Stimulated activated CD4-positive, alpha-beta T cell treated with anti-CD3 and anti-CD28 coated beads, Interleukin-2, amount 100 ng/mL, for 24 hours (primary cell): ENCODE measurements at places on chromosomes 13 and 19.
A peak's percentile ranks its signal among the peaks of the same experiment; 100 is the strongest.

- no peak for DNase-seq
Measured at GRCh38 chr13:111115965-111116521, 933 bp downstream of the ARHGEF7 start.

DNA sequence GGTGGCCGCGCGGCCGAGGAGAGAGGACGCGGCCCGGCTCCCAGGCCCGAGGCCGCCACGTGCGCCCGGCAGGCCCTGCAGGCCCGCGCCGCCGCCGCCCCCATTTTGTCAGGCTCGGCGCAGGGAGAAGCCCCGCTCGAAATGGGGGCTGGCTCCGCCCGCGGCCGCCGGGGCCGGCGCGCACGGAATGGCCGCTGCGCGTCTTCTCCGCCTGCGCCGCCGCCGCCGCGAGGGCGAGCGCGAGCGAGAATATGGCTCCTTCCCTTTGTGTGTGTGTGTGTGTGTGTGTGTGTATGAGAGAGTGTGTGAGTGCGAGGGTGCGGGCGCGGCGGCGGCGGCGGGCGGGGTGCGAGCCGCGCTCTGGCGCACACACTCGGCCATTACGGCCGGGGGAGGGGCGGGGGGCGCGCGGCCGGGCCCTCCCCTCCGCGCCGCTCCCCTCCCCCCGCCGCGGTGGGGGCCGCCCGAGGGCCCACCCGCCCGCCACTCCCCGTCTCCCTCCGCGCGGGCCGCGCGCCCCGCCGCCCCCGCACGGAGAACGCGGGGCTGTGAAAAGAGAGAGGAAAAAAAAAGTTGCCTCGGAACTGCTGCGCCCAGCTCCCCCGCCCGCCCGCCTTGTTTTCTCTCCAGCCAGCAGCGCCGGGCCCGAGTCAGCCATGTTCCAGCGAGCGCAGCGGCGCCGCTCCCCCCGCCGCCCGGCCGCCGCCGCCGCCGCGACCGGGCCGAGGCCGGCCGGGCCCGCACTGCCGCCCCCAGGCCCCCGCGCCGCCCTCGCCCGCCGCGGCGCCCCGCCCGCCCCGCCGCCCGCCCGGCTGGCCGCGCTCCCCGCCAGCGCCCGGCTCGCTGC is 1.0 kb downstream of the HMGB1 start:
- DNase-seq, result peak; percentile 81

DNA sequence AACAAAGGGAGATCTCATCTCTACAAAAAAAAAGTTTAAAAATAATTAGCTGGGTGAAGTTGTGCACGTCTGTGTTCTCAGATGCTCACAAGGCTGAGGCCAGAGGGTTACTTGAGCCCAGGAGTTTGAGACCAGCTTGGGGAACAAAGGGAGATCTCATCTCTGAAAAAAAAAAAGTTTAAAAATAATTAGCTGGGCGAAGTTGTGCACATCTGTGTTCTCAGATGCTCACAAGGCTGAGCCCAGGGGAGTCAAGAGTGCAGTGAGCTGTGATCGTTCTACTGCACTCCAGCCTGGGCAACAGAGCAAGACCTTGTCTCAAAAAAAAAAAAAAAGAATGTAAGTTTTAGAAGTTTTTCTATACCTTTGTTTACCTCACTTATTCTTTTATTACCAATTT is 127.3 kb downstream of the FGF9 start:
- DNase-seq, result no peak

GRCh38 chr13:86976521-86977324 is 694.4 kb upstream of the SLITRK5 start:
- DNase-seq, result no peak

GRCh38 chr13:23788459-23788858 is 100.7 kb downstream of the MIPEP start:
- DNase-seq, result no peak

DNA sequence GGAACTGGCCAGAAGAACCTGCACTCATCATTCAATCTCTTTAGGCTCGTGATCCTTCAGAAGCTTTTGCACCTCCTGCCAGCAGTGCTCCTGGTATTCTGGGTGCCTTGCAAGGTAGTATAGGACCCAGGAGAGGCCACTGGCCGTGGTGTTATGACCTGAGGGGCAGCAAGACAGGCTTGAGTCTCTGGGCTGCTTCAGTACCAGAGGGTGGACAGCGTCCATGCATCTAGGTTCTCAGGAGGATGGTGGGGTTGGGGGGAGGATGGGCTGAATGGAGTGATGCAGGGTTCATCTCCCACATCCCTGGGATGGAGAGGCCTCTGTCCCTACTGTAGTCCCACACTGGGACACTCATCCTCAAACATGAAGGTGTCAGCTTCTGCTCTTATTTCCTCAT is 41.1 kb downstream of the OR10H4 start:
- no peak for DNase-seq

DNA sequence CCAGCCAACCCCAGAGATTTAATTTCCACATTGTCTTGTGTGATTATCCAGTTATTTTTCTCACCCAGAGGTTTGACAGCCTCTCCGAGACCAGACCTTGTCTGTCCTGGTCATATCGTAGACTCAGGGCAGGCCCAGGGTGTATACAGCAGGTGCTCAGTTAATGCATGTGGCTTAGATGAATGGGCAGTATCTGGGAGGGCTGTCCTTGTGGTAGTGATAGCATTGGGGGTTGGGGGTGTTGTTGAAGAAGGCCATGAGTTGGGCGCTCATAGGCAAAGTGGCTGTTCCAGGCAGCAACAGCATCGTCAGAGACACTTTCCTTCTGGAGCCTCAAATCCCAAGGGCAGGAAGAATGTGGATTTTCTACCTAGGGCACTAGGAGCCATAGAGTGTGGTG is 16.9 kb downstream of the MAST3 start:
- no peak for DNase-seq

GRCh38 chr13:66657165-66657881 is 572.8 kb downstream of the PCDH9 start:
- no peak for DNase-seq

DNA sequence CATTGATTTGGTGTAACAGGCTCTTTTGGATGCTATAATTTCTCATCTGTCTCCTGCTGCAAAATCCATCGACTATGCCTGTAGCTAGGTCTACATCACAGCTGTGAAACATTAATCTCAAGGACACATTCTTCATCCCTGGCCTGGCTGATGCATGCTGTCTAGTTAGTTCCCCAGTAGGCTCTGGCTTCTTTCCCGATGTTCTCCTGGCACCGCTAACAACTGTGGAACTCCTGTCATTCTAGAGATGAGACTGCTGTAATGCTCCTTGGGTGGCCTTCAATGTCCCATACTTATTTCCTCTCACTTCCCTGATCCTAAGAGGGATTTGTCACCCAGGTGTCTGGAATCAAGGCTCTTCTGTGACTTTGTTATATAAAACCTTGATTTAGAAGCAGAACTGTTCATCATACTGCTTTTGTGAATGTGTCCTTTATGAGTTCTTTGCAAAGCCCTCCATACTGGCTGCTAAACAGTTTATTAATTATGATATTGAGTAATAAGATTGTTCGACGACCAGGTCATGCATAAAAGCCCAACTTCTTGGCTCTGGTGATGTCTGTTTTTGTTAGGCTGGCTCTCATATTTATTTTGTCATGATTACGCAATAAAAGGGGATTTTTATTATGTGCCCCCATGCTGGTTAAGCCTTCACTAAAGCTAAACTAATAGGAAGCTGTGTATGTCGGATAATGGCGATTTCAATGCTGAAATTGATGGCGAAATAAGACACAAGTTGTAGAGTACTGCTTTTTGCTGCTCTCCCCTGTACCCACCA is 227.5 kb downstream of the DCT start:
- no peak for DNase-seq

DNA sequence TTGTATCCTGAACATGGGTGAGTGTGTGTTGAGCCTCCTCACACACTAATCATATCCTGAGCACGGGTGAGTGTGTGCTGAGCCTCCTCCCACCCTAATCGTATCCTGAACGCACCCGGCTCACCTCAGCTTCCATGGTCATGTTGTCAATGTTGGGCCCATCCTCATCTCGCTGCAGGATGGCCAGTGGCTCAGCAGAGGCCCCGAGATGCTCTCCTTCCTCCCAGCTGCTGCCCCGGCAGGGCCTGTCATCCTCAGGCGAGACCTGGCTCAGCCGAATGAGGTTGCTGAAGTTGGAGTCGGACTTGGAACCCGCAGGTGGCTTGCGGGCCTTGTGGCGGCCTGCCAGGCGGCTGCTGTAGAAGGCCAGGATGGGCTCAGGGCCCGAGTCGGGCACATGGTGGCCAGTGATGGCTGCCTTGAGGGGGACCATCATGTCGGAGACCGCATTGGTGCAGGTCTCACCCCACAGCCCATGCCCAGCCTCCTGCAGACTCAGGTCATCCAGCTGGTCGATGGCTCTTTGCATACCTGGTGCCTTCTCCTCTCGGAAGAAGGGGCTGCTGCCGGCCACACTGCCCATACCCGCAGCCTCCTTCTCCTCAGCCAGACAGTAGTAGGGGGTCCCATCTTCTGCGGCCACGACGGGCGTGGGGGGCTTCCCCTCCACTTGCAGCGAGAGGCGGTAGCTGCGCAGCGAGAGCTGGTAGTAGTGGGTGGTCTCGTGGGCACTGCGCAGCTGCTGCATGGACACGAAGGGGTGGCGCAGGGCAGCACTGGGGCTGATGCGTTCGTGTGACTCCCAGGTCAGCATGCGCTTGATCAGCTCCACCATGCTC is 9.6 kb downstream of the HIPK4 start:
- DNase-seq, result no peak

DNA sequence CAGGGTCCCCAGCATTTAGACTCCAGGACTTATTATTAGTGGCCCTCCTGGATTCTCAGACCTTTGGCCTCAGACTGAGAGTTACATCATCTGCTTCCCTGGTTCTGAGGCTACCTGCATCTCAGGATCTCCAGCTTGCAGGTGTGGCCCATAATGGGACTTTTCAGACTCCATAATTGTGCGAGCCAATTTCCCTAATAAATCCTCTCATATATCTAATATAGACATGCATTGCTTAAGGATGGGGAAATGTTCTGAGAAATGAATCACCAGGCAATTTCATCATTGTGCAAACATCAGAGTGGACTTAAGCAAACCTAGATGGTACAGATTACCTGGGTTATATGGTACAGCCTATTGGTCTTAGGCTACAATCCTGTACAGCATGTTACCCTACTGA is 116.5 kb upstream of the FBXL3 start:
- no peak for DNase-seq

- DNase-seq, result no peak
Measured at GRCh38 chr19:49212016-49212701, 54.6 kb downstream of the TRPM4 start.

DNA sequence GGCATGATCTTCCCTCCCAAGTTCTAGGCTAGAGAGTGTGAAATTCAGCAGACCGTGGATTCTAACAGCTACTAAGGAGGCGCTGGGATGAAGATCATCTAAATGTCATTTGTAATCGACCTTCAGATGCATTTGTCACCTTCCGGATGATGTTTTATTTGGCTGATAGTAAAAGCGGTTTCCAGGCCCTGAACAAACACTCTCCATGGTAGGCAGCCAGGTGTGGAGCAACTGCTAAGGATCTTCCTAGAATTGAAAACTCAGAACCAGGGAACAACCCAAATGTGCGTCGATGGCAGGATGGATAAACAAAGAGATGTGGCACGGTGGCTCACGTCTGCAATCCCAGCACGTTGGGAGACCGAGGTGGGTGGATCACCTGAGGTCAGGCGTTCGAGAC is 107.2 kb upstream of the CACNA1A start:
- DNase-seq, result no peak

GRCh38 chr19:49890349-49891311 is 6.1 kb downstream of the IL4I1 start:
- peak; percentile 73 for DNase-seq

DNA sequence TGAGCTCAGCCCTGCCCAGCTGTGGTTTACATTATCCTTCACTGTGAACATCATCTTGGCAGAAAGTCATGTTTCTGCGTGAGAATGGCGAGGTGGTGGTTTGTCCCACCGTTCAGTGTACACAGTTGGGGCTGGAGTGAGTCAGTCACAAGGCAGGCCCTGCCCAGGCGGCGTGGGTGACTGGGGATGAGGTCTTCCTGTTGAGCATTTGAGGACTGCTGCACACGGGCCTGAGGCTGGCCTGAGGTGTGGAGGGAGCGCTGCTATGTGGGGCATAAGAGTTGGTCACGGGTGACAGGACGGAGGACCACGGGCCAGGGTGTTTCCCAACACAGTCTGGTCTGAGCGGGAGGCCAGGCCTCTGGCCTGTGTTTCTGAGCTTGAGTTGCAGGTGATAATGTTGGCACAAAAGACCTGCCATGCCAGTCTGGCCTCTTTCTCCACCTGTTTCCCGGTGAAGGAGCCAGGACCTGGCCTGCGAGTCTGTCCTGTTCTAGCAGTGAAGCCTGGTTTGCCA is 13.4 kb upstream of the C19orf33 start:
- no peak for DNase-seq

- DNase-seq, result no peak
Measured at GRCh38 chr13:97174638-97175037, 47.5 kb upstream of the MBNL2 start.

DNA sequence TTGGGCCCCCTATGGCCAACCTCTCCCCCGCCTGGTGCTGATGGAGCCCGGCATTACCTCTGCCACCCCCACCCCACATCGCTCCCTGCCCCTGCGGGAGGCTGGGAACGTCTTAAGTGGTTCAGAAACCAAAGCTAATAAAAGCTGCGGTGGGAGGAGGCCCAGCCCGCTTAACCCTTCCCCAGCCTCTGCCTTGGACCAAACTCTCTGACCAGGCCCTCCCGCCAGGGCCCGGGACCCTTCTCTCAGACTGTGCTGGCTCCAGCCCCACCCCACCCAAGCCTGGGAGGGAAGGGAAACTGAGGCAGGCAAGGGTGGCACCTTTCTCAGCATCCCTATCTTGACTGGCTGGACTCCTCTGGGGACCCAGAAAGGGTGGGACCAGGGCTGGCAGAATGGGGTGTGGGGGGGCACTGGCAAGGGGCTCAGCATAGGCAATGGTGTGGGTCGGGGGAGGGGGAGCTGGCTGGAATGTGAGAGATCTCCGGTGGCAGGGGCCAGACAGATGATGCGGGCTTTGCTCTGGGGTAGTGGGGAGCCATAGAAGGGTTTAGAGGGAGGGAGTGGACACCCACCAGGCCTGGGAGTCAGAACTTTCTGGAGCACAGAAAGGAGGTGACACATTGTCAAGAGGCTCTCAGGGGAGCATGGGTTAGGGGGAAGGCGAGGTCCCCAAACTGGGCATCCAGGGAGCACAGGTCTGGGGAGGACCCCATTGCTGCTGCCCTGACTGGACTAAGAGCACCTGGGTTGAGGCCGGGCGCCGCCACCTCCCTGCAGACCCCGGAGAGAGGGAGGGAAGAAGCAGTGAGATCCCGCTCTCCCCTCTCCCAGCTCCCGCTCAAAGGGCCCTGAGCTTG is 21.9 kb downstream of the SMIM24 start:
- no peak for DNase-seq

DNA sequence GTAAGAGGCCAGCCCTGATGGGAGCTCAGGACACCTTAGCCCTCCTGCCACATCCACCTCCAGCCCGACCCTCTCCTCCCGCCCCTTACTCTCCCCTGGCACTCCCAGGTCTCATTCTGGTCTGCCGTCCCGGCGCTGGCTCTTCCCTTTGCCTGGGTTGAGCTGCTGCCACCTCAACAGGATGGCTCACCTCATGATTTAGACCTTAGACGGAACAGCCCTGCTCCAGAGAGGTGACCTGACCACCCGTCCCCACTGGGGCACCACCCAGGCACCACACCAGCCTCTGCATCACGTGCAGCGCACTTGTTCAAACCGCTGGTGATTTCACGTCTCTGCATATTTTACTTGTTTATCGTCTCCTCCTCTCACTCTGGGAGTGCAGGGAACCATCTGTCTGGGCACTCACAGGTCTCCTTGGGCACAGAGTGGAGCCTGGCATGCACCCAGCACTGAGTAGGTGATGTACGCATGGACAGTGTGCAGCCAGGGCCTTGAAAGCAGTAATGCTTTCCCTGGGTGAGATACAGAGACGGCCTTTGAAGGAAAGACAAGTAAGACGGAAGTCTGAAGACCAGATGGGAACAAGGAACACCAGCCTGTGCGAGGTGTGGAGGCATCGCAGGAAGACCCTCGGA is 183.1 kb downstream of the KATNAL1 start:
- no peak for DNase-seq
